ENCODE measurements at places on chromosomes 13 and 19.

- no peak for DNase-seq
These were observed 2.0 kb downstream of the RAB20 start for GRCh38 chr13:110559429-110559943.

GRCh38 chr19:3313199-3313575 lies 53.2 kb upstream of the NFIC start:
- DNase-seq = no peak

GRCh38 chr19:8641908-8642547 lies 11.6 kb downstream of the NFILZ start:
- DNase-seq = no peak

- no peak for DNase-seq
These were observed 2.1 kb upstream of the ATP1A3 start for GRCh38 chr19:41995959-41996797.

GRCh38 chr19:48489608-48490216 lies 20.5 kb downstream of the CYTH2 start:
- DNase-seq = no peak

GRCh38 chr13:44283600-44283999 lies 90.0 kb upstream of the SERP2 start:
- DNase-seq = no peak

DNA sequence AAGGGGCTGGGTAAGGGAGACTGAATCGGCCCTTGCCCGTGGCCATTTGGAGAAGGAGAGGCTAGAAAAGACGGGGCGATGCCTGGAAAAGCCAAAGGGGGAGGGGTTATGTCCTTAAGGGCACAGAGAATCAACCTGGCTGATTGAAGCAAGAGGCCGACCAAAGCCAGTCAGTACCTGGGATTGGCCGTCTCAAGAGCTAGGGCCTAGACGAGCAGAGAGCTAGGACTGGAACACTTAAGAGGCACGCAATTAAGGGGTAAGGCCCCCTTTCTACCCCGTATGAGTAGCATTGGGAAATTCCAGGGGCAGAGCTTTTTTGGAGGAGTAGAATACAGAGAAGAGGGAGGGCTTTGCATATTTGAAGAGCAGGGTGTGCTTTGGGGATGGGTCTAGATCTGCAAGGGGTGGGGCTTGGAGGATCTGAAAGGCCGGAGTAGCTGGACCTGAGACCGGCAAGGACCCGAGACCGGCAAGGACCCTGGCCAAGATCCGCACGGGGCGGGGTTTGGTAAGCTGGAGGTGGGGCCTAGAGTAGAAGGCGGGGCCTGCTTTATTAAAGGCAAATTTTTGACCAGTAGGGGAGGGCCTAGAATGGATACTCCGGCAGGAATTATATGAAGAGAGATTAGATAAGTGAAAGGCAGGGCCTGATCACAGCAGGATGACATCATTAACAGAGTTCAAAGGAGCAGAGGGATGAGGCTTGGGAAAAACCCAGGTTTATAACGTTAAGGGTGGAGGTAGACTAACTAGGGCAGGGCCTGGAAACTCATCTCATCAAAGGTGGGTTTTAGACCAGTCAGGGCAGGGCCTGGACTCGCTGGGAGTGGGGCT lies 10.7 kb upstream of the CACNG6 start:
- no peak for DNase-seq

DNA sequence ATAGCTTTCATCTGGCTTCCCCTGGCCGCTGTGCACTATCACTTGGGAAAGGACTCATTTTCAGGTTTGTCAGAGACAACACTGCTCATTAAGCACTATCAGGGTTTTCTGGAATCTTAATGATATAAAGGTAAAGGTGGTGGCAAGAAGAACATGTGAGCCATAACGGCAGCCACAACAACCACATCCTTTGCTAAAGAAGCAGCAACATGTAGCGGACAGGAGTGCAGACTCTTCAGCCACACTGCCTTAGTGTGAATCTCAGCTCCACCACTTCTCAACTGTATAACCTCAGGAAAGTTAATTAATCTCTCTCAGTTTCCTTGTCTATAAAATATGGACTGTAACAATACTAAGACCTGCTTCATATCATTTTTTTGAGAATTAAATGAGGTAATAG lies 24.1 kb upstream of the MIR17HG start:
- DNase-seq = no peak

- DNase-seq = no peak
These were observed 3.4 kb downstream of the PBX4 start for GRCh38 chr19:19615086-19615485.

- no peak for DNase-seq
These were observed 7.6 kb downstream of the CAPN12 start for GRCh38 chr19:38736413-38737280.

GRCh38 chr13:98981369-98982080 lies 3.7 kb upstream of the DOCK9 start:
- no peak for DNase-seq

- DNase-seq = no peak
These were observed 103.1 kb downstream of the SACS start for GRCh38 chr13:23330356-23330755.

DNA sequence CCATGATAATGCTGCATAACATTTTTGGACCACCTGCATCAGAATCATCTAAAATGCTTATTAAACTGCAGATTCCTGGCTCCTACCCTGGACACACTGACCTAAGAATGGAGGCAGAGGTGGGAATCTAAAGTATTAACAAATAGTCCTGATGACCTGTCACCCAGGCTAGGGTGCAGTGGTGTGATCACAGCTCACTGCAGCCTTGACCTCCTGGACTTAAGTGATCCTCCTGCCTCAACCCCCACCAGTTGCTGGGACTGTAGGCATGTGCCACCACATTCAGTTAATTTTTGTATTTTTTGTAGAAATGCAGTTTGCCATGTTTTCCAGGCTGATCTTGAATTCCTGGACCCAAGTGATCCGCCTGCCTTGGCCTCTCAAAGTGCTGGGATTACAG lies 43.3 kb downstream of the LMO7 start:
- DNase-seq = no peak

DNA sequence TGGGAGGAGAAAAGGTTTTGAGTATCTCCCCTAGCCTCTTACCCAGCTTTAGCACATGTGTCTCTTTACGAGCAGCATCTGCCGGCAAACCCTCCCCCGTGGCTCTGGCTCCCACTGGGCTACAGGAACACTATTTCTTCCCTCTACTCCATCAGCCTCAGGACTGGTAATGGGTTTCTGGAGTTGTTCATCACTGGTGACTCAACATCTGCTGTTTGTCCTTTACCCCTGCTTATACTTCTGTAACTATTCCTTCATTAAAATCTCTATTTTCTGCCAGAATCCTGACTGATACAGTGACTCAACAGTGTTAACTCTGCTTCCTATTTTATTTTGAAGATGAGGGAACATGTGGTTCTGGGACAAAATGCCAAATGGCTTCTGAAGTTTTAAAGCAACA lies 437.3 kb upstream of the HTR2A start:
- DNase-seq = no peak

GRCh38 chr19:28542394-28543243 lies 670.3 kb downstream of the UQCRFS1 start:
- no peak for DNase-seq

- DNase-seq = no peak
These were observed 13.2 kb downstream of the PRR36 start for GRCh38 chr19:7860714-7861618.

DNA sequence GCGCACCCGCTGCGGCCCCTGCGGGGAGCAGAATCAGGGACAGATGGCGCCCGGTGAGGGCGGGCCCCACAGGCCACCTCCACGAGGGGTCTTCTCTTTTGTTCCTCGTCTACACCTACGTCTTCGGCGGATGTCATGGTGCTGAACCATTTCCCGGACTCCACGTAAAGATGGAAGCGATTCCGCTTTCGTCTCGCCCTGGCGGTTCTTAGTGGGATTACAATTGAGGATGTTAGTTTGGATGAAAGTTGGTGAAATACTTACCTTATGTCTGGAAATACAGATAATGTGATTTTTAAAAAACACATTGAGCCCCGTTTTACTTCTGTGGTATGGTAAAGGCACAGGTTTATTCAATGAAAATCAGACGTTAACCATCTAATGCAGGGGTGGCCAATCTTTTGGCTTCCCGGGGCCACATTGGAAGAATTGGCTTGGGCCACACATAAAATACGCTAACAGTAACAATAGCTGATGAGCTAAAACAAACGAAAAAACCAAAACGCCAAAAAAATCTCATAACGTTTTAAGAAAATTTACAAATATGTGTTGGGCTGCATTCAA lies 1.4 kb upstream of the ZMYM5 start:
- DNase-seq = no peak

- peak; percentile 66 for DNase-seq
These were observed 173.6 kb downstream of the NUFIP1 start for GRCh38 chr13:44815623-44816022.

DNA sequence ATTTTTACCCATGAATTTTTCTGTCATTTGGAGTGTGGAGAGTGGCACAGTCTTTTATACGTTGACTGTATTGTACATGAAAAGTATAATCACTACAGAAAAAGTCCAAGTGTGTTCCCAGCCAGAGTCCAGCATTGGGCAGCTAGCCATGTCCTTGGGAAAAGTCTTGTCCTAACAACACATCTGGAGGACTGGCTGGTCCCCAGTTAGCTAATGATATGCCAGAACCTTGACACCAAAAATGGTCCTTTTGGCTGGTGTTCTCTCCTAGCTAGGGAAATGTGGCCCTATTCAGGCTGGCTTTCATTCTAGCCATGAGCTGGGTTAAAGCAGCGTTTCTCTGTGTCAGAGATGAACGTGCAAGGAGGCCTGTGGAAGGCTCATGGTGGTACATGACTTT lies 98.9 kb downstream of the ESD start:
- DNase-seq = no peak

- no peak for DNase-seq
These were observed 18.4 kb upstream of the RCBTB2 start for GRCh38 chr13:48551329-48551728.

DNA sequence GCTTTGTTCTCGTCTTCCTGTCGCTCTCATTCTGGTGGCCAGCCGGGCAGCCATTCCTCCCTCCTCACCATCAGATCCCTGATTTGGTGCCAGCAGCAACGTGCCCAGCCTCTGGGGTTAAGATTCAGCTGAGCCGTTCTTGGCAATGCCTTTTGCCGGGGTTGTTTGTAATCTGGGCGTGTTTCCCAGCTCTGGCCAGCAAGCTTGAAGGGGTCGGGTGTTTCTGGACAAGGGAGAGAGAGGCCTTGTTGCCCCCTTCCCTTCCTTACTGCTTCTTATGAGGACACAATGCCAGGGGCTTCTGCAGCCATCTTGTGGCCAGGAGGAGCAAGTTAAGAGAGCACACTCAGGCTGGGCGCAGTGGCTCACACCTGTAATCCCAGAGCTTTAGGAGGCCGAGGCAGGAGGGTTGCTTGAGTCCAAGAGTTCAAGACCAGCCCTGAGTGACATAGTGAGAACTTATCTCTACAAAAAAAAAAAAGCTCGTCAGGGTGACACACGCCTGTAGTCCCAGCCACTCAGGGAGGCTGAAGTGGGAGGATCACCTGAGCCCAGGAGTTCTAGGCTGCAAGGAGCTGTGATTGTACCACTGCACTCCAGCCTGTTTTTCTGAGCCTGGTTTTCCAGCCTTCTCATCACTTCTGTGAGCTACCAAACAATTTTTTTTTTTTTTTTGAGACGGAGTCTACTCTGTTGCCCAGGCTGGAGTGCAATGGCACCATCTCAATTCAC lies 10.7 kb upstream of the CRTC1 start:
- DNase-seq = no peak

DNA sequence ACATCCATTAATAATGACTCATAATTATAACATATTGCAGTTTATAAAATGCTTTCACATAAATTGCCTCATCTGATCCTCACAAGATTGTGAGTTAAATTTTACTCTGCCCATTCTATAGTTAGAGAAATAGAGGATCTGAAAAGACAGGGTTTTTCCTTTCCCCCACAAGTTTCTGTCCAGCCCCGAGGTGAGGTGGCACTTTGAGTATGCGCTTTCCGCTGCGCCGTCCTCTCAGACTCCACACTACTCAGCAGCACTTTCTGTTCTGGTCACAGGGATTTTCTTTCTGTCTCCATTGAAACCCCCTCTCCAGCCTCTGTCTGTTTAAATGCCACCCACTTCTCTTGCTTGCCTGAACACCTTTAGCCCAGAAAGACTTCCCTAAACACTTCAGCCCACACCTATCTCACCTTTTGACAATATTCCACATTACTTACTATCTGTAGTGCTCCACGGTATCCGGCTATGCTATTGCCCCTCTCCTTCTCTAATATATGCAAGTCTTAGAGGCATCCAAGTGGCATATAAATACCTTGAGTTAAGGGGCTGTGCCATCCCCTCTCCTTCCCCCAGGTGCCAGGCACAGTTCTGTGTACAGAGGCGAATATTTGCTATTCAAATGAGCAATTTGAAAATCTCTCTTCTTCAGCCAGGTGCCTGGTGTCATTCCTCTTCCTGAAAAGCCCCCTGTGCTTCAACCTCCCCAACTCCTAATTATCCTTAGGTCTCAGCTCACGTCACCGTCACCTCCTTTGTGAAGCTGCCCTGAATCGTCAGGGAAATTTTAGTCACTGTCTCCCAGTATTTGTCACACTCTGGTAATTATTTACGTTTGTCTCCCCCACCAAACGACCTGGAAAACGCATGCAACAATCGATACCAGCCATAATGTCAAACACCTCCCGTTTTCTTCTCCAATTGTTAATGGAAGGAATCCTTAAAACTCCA lies 268.7 kb downstream of the NHLRC3 start:
- DNase-seq = no peak

GRCh38 chr13:114211446-114212157 lies 23.1 kb upstream of the CDC16 start:
- no peak for DNase-seq

- DNase-seq = no peak
These were observed 168.2 kb downstream of the DNAJC15 start for GRCh38 chr13:43191546-43191945.

GRCh38 chr13:27775943-27776342 lies 16.3 kb upstream of the GSX1 start:
- DNase-seq = no peak

DNA sequence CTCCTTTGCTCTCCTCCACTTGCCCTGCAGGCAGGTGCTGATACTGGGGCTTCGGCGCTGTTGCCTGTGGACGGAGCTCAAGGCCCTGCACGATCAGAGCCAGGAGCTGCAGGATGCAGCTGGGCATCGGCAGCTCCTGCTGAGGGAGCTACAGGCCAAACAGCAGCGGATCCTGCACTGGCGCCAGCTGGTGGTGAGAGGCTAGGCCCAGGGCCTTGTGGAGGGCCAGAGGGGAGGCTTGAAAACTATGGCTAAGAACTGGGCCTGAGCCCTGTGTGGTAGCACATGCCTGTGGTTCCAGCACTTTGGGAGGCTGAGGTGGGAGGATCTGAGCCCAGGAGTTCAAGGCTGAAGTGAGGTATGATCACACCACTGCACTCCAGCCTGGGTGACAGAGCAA lies 6.3 kb downstream of the HAUS5 start:
- no peak for DNase-seq

- DNase-seq = no peak
These were observed 269.3 kb upstream of the MIR17HG start for GRCh38 chr13:91078093-91078679.

- no peak for DNase-seq
These were observed 12.1 kb upstream of the KLK14 start for GRCh38 chr19:51094696-51095279.

- DNase-seq = no peak
These were observed 4.0 kb downstream of the HSPB6 start for GRCh38 chr19:35752746-35753350.

GRCh38 chr19:3479177-3479833 lies 1.0 kb downstream of the SMIM24 start:
- DNase-seq = no peak

Measured in keratinocyte (primary cell).